ENCODE measurements at places on chromosomes 16 and 17.
A peak's percentile ranks its signal among the peaks of the same experiment; 100 is the strongest.

DNA sequence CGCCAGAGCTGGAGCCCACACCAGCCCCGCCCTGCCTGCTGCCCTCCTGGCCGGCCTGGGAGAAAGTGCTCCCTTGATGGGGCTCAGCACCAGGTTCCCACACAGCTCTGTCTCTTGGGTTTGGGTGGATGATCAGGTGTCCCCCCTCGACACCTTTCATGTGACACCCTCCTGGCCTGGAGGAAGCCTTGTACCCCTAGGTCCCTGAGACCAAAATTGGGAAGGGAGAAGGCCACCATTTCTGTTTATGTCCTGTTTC is 19.4 kb upstream of the PLLP start:
- DNase-seq, result no peak

GRCh38 chr17:28684963-28685362 is 23.0 kb downstream of the SUPT6H start:
- peak; percentile 51 for DNase-seq

GRCh38 chr16:82059983-82060421 is 24.9 kb downstream of the HSD17B2 start:
- DNase-seq, result no peak

DNA sequence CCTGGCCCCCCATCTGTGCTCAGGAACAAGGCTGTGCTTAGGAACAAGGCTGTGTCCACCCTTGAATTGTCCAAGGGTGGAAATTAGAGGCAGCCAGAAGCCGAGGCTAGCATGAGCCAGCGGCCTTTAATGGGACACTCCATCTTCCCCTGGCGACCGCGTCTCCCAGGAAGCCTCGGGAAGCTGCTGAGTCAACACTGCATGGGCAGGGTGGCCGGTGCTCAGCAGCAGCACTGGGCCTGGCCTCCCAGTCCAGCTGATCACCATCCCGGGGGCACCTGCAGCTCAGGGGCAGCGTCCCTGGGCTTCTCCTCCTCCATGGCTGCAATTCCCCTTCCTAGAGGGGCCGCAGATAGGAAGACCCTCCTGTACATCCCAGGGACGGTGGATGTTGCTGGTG is 180.8 kb downstream of the ENGASE start:
- DNase-seq, result no peak

DNA sequence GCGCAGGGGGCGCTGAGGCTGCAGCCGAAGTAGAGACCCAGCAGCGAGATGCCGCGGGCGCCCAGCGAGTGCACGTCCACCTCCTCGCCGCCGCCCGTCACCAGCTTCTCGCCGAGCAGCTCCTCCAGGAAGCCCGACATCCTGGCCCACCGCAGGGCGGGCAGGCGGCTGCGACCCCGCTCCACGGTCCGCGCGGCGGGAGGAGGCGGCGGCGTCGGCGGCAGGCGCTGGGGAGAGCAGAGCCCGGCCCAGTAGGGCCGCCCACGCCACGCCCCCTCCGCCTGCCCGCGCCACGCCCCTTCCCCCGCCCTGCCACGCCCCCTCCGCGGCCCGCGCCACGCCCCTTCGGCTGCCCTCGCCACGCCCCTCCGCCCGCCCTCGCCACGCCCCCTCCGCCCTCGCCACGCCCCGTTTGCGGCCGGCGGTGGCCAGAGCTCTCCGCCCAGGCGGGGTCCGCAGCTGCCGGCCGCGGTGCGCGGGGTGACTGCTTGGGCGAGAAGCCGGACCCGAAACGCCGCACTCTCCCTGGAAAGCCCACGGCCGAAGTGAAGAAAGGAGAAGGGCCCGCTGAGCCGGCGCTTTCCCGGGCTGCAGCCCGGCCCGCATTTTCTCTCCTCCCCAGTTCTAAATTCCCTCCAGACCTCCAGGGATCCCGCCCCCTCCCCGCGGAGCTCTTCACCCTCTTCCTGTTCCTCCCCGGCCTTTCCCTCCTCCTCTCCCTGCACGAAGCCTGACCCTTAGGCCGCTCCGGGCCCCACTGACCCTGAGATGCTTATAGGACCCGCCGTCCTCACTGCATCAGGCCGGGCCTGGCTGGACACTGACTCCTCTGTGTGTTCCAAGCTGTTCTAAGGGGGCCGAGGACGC is at the start of gene NXN:
Gene NXN, minus strand, starts transcription at position 238 of the 867 bp plus-strand sequence.
- peak; percentile 57 for DNase-seq

DNA sequence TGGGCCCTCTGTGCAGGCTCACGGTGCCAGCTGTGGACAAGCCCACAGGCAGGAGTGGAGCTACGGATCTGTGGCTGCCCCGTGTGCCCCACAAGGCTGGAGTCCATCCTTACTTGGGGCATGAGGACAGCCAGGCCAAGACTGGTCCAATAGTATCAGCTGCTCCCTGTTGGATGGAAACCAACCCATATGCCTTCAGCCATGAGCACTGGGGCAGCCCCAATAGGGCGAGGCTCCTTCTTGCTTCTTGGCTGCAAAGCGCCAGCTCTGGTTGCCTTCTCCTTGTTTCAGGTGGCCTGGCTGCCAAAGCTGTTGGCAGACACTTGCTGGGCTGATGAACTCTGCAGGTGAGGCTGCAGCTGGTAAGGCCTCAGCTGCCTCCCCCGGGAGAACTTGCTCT is 188.0 kb downstream of the ENGASE start:
- DNase-seq, result no peak

- no peak for DNase-seq
These were observed 79.1 kb downstream of the KSR1 start for GRCh38 chr17:27535178-27535928.
